ENCODE measurements at places on chromosomes 5 and 9.

DNA sequence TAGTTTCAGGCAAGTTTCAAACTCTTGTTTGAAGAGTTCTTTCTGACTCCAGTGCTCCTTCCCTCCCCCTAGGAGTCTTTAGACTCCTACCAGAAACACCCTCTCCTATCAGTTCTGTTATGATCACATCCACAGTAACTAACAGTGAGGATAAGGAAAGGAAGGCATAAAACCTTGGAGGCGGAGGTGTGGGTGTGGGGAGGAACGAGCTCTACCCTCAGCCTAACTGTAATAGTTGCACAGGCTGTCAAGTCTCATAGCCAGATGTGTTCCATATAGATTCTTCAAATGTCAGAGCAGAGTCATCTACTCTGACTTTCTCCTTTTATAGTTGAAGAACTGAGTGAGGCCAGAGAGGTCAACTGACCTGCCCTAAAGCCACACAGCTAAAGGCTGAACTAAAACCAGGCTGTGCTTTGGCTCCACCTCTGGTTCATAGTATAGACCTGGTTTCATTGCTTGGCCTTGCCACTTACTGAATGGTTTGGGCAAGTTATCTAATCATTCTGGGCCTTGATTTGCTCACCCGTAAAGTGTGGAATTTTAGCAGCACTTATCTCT is 34.4 kb upstream of the PIK3R1 start:
- no peak for DNase-seq

DNA sequence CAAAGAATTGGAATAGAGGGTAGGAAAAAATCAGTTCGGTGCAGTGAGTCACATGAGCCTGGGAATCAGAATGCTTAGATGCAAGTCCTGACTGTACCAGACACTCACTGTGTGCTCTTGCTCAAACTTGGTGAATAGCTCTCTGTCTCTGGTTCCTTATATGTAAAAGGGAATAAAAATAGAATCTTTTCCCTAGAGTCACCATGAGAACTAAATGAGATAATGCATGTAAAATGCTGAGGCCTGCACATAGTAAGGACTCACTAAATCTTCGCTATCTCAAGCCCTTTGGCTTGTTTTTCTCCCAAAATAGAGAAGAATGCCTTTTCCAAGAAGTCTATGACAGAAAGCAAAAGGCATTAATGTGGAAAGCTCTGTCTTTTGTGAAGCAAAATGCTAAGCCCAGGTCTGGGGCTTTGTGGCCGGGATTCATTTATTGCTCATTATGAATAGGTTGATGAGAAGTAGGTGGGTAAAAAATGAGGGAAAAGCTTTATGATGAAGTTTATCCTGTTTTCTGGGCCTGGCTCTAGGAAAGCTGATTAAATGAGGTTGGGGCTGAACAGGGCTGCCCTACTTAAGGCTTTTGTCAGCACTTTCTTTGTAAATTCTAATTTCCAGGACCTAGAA is 483.3 kb downstream of the DMAC1 start:
- no peak for DNase-seq

- DNase-seq: no peak
These were observed 21.3 kb downstream of the SLC25A25 start for GRCh38 chr9:128089299-128089698.

DNA sequence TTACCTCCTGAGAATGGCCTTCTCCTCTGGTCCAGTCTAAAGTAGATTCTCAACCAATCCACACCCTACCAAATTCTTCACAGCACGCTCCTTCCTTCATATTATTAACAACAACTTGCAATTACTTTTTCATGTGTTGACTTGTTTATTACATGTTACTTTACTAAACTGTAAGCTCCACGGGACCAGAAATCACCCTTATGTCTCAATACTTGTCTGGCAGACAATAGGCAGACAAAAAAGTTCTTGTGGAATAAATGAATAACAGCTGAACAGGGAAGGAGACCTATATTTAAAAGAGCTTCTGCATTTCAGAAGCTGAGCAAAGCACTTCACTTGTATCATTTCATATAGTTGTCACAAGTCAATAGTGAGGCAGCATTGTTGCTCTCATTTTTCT is 5.7 kb upstream of the WWC1 start:
- DNase-seq: no peak

DNA sequence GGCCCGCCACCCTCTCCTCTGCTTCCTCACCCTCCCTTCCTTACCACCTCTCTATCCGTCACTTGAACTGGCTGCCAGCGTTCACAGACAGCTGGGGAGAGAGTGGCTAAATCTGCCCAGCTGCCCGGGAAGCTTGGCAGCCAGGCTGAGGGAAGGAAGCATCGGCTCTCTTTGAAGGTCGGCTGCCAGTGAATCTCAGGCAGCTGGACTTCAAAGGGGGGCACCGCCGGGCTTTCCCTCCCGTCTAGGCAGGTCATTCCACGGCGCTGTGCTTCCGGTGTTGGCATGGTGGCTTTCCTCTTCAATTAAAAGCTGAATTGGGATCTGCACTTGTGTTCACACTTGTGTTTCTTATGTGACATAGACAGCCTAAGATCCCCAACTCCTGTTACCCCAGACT is 174.0 kb downstream of the GDNF start:
- no peak for DNase-seq

DNA sequence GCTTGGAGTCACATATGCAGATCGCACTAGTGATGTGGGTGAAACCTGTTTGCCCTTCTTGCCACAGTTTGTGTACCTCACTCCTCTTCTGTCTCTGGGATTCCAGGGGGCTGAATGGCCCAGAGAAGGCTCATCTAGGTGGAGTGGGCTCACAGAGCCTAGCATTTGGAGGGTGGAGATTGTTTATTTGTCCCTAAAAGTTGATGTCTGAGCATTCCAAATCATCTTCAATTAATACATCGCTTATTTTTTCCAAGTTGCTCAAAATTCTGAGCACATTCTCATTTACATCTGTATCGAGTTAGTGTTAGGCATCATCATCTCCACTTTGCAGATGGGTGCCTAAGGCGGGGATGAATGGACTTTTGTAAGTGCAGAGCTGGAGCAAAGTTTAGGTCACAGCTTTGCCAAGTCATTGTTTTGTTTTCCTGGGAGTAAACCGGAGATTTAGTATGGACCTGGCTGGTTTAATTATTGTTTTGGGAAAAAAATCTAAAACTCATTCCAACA is 2.0 kb downstream of the ABL1 start:
- no peak for DNase-seq

- no peak for DNase-seq
These were observed 193.5 kb downstream of the SEC61B start for GRCh38 chr9:99415606-99416005.

DNA sequence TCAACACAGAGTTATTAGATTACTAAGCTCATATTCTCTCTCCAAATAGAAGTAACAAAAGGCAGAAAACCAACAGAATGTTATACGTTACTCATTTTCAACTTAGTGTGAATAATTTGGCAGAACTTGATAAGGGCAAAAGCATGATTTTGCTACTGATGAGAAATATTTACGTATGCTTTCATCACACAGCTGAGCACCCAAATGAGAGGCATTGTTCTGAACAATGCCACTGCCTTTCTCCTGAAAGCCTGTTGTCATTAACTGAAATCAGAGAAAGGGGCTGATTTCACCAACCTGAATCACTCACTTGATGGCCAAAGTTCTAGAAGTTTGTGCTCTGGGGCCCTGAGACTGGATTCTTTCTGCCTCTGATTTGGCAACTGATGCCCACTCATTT is 367.5 kb upstream of the PTGER4 start:
- DNase-seq: no peak

DNA sequence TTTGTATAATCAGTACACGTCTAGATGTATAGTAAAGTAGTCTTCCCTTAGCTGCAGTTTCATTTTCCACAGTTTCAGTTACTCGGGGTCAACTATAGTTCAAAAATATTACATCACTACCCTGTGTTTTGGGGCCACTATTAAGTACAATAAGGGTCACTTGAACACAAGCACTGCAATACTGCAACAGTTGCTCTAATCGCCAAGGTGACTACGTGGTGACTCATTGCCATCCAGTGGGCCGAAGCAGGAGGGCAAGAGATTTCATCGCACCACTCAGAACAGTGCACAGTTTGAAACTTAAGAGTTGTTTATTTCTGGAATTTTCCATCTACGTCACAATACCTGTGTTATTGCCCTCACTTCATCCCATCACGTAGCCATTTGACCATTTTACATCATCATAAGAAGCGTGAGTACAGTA is at the start of gene ARL14EPL:
ARL14EPL (plus strand) TSS at position 379 of the 424 bp plus-strand sequence. CDS start 18,994 bp downstream, outside the sequence.
- DNase-seq: no peak

GRCh38 chr9:128689293-128689774 is 312 bp downstream of the SET start:
- no peak for DNase-seq

DNA sequence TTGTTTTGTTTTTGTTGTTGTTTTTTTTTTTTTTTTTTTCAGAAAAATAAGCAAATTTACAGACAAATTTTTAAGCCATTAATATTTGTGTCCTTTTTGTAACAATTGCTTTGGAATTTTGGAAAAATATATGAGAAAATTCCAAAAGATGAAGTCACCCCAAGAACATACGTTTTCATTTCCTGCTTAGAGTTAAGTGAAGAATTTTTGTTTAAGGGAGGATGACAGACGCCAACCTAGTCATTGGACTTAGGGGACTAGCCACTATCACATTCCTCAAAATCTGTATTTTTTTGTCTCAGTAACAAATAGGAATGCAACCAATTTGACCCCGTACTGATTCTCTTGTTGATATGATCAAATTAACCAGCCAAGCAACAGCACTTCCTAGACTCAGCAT is 433.9 kb upstream of the SLC30A5 start:
- DNase-seq: no peak

DNA sequence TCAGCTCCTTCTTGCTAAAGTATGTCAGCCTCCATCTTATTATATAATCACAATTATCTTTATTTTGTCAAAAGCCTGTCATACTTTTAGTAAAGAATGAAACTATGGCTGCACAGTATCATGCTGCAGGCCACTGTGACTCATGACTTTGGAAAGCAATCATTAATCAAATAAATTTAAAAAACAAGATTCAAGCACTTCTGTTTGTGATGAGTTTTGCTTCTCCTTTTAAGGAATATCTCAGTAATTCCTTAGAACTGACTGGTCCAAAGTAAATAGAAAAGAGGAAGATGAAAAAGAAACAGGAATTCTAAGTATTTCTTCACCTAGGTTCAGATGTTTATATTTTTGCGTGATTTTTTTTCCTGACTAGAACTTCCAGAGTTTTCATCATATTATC is 83.1 kb downstream of the EDIL3 start:
- no peak for DNase-seq

GRCh38 chr5:80565330-80565729 is 4.8 kb downstream of the ANKRD34B start:
- no peak for DNase-seq

DNA sequence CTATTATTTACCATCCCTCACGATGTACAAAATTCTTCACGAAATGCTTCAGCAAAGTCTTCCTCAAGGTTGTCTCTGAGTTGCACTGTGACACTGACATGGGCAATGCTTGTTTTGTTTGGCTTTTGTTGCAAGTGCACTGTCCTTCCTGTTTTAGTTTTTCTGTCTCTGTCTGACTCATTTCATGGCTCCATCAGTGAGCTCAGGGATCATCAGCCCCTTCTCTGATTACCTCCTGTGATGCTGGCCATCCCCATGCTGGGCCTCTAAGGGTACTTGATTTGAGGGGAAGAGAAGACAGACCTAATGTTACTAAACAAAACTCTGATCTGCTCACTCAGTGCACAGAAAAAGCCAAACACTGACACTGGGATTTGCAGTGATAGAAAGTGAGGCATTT is 37.6 kb upstream of the STX17 start:
- no peak for DNase-seq

DNA sequence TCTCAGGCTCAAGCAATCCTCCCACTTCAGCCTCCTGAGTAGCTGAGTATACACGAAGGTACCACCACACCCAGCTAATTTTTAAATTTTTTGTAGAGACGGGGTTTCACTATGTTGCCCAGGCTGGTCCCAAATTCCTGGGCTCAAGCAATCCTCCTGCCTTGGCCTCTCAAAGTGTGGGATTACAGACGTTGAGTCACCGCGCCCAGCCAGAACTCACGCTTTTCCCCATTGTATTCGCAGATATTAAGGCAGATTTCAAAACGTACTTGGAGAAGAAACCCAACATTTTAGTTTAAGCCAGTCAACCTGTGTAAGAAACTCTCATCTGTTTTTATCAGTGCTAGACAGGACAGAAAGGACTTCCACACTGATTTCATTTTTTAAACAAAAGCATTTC is 26.6 kb downstream of the COL23A1 start:
- DNase-seq: no peak

DNA sequence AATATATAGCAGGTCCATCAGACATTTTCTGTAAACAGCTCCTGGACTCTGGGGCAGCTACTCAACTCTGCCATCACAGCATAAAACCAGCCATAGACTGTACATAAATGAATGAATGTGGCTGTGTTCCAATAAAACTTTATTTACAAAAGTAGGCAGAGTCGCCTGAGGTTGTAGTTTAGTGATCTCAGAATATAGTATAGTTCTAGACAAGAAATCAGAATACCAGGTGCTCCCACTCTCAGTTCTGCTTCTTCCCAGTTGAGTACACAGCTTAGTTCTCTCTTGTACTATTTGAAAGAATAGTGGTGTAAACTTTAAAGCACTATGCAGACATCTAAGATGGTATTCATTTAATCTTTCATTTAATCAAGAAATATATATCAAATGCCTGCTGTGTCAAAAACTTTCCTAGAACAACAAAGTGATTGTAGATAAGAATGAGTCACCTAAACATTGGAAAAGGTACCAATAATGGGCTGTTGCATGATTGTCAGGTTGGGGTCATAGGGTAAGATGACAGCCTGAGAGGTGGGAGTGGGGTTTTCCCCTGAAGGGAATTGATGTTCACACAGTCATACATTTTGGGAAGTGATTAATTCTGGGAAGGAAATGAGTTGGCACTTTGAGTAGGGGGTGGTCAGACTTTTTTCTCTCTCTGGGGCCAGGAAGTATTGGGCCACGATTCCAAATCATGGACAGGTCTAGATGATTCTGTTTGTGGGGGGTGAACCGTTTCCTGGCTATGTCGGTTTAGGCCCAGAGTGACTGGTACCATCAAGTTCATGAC is 37.0 kb downstream of the TNFSF8 start:
- peak; percentile 31 for DNase-seq

GRCh38 chr9:78441822-78442431 is 145.0 kb downstream of the PSAT1 start:
- no peak for DNase-seq

- DNase-seq: no peak
These were observed 24.7 kb upstream of the TEX48 start for GRCh38 chr9:114706711-114707110.

- no peak for DNase-seq
These were observed 4.3 kb upstream of the TRIM41 start for GRCh38 chr5:181218795-181219124.

DNA sequence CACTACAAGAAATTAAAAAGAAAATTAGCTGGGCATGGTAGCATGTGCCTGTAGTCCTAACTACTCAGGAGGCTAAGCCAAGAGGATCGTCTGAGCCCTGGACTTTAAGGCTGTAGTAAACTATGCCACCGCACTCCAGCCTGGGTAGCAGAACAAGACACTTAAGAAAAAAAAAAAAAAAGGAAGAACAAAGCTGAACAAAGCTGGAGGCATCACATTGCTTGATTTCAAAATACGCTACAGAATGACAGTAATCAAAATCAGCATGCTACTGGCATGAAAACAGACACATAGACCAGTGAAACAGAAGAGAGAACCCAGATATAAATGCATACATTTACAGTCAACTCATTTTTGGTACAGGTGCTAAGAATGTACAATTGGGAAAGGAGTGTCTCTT is 14.5 kb upstream of the OTULIN start:
- no peak for DNase-seq

- no peak for DNase-seq
These were observed 15.9 kb downstream of the ANXA1 start for GRCh38 chr9:73167614-73168013.
